ENCODE measurements at places on chromosomes 13 and 19.

- DNase-seq = no peak
These were observed 55.4 kb downstream of the INTS6 start for GRCh38 chr13:51397262-51397941.

- DNase-seq = no peak
These were observed 397.2 kb downstream of the SLITRK1 start for GRCh38 chr13:83485101-83485500.

GRCh38 chr13:74444864-74445479 lies 310.8 kb upstream of the KLF12 start:
- DNase-seq = no peak

DNA sequence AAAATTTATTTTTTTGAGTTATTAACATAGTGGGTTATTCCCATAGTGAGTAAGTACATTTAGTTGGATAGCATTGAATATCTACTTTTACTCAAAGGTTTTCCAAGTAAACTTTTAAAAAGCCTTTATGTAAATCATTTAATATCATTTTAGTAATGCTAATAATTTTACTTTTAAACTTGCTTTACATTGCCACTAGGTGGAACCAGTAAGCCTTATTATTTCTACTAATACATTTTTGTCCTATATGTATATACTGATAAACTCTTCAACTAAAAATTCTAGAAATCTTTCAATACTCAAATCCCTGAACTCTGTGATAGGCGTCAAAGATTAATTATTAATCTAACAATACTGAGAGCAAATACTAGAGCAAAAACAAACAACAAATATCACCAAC lies 1709.2 kb upstream of the PCDH20 start:
- DNase-seq = no peak

GRCh38 chr19:536881-537404 lies 5.4 kb downstream of the CDC34 start:
- no peak for DNase-seq

- DNase-seq = peak; percentile 39
These were observed 232.4 kb downstream of the POSTN start for GRCh38 chr13:37366044-37366770.

GRCh38 chr19:29583196-29583999 lies 22.7 kb upstream of the POP4 start:
- DNase-seq = no peak

DNA sequence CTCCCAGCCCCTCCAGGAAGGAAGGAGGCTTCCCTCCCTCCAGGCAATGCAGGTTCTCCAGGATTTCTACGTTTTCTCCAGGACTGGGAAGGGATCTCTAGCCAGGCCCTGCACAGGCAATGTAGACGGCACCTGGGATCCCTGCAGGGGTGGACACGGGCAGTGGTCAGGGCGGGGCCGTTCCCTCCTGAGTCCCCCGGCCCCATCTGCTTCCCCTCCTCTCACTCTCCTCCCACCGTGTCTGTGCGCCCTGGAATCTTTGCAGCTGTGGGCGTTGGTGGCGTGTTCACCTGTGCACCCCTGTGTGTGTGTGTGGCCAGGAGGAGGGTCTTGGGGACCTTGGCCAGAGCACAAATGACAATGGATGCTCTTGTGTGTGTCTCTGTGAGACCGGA lies 10.0 kb downstream of the NRTN start:
- no peak for DNase-seq

GRCh38 chr13:46296921-46297320 lies 85.2 kb downstream of the LRRC63 start:
- no peak for DNase-seq

DNA sequence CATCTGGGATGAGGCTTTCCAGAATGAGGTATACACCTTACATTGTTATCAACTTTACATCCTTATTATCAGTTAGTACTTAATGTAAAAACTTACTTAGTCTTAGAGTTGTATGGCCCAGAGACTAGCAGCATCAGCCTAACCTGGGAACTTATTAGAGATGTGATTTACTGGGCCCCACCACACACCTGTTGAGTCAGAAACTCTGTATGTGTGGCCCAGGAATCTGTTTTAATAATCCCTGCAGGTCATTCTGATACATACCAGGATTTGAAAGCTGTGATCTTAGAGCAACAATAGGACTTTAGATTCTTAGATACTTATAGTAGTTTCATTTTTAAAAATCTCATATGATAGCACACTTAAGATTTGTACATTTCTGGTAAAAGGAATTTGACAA lies 17.4 kb downstream of the FNDC3A start:
- DNase-seq = no peak

- no peak for DNase-seq
These were observed 22.2 kb downstream of the SPATA13 start for GRCh38 chr13:24182703-24183081.

- no peak for DNase-seq
These were observed 10.5 kb downstream of the SMIM24 start for GRCh38 chr19:3469638-3470499.

DNA sequence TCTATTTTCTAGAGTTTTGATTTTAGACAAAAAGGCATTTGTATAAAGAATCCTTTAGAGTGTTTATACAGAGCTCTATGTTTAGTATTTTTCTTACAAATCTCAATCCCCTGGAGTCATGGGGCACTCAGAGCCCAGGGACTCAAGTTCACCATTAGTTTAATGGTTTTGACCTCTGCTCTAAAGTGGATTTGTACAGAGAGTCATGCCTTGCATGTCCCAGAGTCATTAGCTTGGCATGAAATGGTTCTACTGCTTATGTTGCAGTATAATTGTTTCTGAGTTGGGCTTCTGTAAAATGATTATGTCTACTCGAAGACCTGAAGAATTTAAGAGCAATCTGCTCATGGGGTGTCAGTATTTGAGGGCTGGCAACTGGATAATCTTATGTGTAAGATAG lies 406.2 kb downstream of the DLEU7 start:
- DNase-seq = no peak

DNA sequence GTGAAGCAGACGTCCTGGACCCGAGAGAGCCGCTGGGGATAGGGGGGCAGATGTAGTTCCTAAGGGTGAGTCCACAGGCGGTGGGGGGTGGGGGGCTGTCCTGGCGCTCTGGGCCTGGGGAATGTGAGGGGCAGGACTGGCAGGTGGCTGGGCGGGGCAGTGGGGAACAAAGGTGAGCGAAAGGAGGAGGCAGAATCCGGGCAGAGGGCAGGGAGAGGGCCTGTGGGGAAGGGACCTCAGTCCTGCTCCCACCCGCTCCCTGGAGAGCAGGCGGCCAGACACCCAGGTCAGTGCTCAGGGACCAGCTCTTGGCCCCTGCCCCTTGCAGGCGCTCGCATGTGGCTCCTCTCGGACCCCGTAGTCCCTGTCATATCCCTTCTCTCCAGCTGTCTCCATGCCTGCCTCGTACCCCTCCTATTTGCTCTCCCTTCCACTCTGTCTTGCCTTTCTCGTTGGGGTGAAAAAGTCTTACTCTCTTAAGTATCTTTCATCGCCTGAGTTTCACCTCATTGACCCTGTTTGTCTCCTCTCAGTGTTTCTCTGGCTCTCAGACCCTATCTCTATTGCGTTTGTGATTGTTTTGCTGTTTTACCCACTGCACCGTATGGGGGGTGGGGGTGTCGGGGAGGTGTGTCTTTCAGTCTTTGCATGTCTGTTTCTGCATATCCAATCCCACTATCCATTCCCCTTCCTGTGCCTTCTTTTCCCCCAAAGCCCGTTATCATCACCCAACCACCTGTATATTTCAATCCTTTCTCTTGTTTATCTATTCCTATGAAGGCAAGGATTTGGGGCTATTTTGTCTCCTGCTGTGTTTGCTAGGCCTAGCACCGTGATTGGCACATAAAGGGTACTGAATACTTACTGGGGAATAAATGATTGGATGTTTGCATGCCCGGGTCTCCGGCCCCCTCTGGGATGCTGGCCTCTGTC lies 5.8 kb downstream of the SPHK2 start:
- DNase-seq = no peak

DNA sequence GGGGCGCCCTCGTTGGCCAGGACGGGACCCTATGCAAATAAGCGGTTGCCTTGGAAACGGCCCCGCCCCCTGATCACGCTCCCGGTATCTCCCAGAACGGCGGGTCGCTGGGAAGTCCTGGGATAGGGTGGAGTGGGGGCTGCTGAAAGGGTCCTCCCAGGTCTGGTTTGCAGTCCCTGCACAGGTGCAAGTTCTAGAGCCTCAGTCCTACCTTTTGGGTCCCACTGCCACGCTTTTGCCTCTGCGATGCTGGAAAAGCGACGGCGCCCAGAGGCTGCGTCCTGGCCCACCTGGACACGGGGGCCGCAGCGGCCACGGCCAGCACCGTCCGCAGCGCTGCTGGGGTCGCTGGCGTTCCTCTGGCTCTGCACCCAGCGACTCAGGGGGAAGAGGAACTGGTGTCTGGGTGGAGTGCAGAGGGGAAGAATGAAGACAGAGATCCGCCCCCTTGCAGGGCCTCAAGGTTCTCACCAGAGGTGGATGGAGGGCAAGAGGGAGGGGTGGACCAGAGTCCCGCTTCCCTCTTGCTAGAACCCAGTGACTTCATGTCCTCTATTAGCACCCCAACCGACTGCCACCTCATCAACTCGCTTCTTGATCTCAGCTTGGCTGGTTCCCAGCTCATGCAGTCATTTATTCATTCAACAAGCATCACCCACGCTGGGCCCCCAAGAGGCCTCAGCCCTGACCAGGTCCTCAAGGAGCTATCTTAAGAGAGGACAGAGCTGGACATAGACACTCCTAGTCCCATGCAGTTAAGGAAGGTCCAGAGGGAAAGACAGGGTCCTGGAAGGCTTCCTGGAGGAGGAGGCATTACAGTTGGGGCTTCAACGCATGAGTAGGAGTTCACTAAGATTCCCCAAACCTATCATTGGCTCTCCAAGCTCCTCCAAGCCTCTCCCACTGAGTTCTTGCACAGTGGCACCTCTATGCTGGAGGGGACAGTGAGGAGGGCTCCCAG lies at the start of gene LRRC25:
LRRC25 (minus strand) TSS at position 381 of the 961 bp plus-strand sequence. CDS start 659 bp downstream, outside the sequence.
- DNase-seq = peak; percentile 67

DNA sequence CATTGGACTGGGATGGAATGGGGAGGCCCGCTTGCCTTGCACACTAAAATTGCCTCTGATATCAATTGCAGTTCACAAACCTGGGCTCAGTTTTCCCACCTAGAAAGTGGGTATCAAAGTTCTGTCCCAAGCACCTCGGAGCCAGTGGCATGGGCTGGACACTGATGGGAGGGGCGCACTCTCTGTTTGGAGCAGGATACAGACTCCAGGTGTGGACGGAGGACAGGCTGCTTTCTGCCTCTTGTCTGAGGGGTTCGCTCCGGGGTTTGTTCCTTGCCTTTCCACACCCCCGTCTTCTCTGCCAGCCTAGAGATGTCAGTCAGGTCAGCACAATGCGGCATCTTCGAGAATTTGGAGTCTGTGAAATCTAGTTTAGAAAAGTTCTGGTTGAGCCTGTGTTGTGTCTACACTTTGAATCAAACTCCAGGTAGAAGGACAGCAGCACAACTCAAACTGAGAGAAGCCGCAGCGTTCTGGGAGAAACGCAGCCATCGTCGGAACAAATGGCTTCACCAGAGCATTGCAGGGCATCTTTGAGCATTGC lies 141.9 kb downstream of the TEX29 start:
- DNase-seq = peak; percentile 0

DNA sequence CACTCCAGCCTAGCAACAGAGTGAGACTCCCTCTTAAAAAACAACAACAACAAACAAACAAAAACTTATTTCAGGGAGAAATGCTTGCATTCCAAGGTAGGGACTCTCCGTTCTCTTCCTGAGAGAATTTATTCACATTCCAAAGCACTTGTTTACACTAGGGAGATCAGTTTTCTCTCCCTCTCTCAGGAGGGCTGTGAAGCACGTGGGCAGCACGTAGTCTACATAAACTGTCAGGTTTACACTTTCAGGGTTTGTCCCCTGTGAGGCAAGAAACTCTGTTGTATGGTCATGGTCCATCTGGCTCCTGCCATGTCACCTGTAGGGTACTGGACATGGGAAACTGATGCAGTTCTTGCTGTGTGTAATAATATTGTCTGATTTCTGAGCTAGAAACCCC lies 31.6 kb downstream of the WDR87 start:
- no peak for DNase-seq

- DNase-seq = no peak
These were observed 518.0 kb upstream of the SGCG start for GRCh38 chr13:22662771-22663170.

DNA sequence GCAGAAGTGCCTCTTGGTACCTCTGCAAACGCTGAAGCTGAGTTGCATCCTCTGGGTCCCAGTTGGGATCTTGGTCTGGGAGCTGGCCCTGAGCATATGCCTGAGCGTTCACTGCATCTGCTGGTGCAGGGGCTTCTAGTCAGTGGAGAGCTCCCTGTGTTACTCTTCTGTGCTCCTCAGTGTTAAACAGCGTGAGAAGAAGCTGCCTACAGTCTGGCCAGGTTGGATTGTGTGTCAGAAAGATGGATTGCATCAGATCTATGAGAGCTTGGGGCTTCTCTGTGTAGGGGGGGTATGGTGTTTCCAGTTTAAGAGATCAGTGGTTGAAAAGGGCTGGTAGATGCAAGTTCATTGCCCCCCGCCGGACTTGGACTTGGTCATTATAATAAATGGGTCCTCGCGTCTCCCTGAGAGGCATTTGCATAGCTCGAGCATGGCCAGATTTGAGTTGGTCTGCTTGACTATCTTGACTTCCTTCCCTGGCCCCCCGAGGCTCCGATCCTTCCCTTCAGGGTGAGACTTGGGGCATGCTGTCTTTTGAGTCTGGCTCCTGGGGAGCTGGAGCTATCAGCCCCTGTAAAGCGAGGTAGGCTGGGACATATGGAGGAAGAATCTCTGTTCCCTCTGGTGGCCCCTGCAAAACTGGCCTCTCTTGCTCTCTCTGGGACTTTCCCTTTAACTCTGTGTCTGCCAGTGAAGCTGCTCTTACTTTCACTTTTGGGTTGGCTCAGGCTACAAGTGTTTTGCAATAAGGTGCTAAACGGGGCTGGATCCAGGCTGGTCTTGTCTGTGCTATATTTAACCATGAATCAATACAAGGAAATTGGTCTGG lies 52.9 kb downstream of the OR10H4 start:
- no peak for DNase-seq

DNA sequence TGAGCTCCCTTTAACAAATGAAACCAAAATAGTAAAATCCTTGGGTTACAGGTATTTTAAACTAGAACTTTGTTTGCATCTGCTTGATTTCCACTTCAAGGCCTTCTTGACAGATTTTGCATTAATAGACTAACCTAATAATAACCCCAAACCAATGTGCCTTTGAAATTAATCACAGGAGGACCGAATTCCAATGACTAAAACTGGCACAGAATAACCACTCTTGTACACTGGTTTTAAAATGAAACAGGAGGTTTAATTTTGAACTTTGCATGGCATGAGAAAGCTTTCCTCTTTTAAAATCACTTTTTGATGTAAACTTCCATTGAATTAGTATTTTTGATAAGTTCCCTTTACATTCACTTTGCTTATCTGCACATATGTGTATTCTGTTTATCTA lies 269.6 kb downstream of the SLITRK5 start:
- no peak for DNase-seq

DNA sequence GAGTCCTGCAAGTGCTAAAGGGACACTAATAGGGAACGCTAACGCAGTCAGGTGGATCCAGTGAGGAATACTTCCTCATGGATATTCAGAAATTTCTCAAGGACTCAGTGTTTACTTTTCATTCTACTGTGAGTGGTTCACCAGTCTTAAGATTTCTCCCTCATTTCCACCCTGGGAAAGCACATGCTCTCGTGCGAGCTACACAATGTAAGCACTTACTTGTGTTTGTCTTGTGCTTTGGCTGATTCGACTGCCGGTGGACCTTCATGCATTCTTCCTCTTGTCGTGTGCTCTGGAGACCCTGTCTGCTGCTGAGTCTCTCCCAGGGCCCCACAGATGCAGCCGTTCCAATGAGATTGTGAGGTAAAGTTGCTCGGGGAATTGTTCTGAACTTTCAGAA lies 180.1 kb downstream of the NUFIP1 start:
- DNase-seq = no peak
